ENCODE measurements at places on chromosomes 12 and 14.
A peak's percentile ranks its signal among the peaks of the same experiment; 100 is the strongest.

DNA sequence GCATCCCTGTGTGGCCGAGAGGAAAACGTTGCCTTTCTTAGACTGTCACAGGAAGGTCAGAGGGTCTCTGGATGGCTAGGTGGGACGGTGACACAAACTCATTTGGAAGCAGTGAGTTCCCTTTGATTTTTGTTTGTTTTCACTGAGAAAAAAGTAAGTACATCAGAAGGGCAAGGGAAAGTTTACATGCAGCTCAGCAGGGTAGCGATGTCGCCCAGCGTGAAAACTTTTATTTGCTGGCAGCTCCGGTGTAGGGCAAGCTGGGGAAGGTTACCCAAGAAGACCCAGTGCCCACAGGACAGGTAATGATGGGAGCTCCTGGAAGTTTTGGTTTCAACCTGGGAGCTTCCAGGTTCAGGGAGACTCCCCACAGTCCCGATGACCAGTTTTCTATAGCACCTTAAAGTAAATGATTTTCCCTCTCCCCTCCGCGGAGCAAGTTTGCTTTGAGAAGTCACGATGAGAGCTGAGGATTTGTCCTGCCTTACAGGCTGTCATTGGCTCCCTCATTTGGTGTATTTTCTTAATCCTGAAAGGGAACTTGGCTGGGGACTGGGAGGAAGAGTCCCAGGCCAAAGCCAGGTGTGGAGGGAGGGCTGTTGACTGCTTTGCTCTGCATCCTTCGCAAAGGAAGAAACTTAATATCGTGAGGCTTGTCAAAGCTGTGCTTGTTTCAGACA, 64.7 kb upstream of the ESRRB start:
- H3K36me3 ChIP-seq = no peaks in the 10 kb centered on the region
- DNase-seq = no peak
- H3K4me3 ChIP-seq = peak overlapping the region; percentile 73
- peaks cover 92% of the 10 kb centered on the region for H3K27me3 ChIP-seq
- H3K4me1 ChIP-seq = peaks cover 63% of the 10 kb centered on the region

DNA sequence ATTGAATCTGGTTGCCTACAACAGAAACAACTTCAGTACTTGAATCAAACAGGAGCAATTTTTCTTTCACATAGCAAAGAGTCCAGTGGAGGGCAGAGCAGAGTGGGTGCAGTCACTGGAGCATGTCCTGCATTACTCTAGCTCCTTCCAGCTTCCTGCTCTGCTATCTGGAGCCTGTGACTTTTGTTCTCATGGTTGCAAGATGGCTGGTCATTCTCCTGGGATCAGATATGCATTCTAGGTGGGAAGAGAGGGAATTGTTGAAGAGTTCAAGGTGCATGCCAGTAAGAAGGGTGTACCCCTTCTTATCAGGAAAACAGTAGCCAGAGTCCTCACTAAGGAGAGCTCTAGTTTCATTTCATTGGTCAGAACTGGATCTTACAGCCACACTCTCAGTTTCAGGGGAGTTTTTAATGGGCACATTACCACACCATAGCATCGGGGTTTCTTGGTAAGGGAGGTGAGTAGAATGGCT, 8.0 kb downstream of the IFT43 start:
- no peak overlapping the region for H3K4me3 ChIP-seq
- H3K36me3 ChIP-seq = peaks cover 77% of the 10 kb centered on the region
- DNase-seq = no peak
- H3K4me1 ChIP-seq = peaks cover 18% of the 10 kb centered on the region

DNA sequence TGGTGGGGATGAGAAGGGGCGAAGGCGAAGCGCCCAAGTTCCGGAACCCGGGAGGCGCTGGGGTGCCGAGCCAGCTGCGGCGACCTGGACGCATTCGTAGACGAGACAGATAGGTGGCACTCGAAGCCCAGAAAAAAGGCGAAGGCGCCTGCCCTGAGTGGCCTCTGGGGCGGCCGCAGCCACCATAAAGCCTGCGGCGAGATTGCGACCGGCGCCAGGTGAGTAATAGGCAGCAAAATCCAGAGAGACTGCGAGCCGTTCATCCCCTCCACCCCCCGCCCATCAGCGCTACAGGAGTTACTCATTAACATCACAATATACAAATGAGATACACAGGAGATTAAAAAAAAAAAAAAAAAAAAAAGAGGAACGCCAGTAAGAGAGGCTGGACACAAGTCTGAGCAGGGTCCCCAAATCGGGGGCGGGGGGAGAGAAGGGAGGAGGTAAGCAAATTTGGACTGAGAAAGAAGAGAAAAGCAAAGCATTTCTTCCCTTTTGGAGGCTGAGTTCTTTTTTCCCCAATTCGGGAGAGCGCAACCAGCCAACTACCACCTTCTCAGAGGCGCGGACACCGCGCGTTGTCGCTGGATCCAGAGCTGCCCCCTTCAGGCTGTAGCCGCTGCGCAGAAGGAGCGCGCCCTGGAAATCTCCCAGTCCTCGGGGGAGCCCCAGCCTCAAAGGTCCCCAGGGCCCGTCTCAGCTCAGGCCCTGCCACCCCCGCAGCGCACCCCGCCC, 15.7 kb downstream of the TBX3 start:
- peak; percentile 78 for DNase-seq
- peaks cover 74% of the 10 kb centered on the region for H3K27me3 ChIP-seq
- H3K27ac ChIP-seq = no peak overlapping the region
- peak overlapping the region; percentile 77 for H3K4me3 ChIP-seq
- H3K4me1 ChIP-seq = peaks cover 81% of the 10 kb centered on the region

DNA sequence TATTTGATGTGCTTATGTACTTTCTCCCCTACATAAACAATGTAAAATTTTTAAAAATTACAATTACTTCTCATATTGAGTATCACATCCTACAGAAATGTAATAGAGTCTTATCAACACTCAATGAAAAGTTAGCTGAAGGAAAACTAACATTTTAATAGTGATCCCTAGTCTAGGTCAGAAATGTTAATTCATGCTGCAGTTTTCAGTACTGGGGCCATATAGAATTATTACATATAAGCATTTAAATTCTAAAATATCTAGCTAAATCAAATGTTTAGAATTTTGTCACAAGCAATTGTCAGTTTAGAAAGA, 37.8 kb downstream of the SLC6A15 start:
- H3K4me1 ChIP-seq = no peaks in the 10 kb centered on the region
- H3K27ac ChIP-seq = no peak overlapping the region
- no peaks in the 10 kb centered on the region for H3K36me3 ChIP-seq
- no peak overlapping the region for H3K4me3 ChIP-seq
- DNase-seq = no peak
- peaks cover 4% of the 10 kb centered on the region for H3K27me3 ChIP-seq

GRCh38 chr12:242496-242895, 20.1 kb downstream of the SLC6A13 start:
- peaks cover 26% of the 10 kb centered on the region for H3K27me3 ChIP-seq
- DNase-seq = no peak

GRCh38 chr12:31339831-31340622, 14.1 kb upstream of the SINHCAF start:
- H3K36me3 ChIP-seq = no peaks in the 10 kb centered on the region
- DNase-seq = no peak
- peaks cover 26% of the 10 kb centered on the region for H3K4me1 ChIP-seq

GRCh38 chr14:92916201-92916600, 6.7 kb upstream of the CHGA start:
- no peaks in the 10 kb centered on the region for H3K36me3 ChIP-seq
- no peak for DNase-seq
- H3K4me1 ChIP-seq = no peaks in the 10 kb centered on the region
- H3K4me3 ChIP-seq = no peak overlapping the region
- no peak overlapping the region for H3K27ac ChIP-seq

- H3K4me3 ChIP-seq = no peak overlapping the region
- H3K27ac ChIP-seq = no peak overlapping the region
- peaks cover 5% of the 10 kb centered on the region for H3K4me1 ChIP-seq
- no peaks in the 10 kb centered on the region for H3K36me3 ChIP-seq
- H3K27me3 ChIP-seq = peaks cover 17% of the 10 kb centered on the region
These were observed 21.7 kb upstream of the HELB start for GRCh38 chr12:66280561-66280960.

GRCh38 chr14:91501951-91502930, 7.9 kb downstream of the PPP4R3A start:
- no peak overlapping the region for H3K4me3 ChIP-seq
- H3K4me1 ChIP-seq = peaks cover 6% of the 10 kb centered on the region
- H3K27me3 ChIP-seq = no peaks in the 10 kb centered on the region
- no peak overlapping the region for H3K27ac ChIP-seq
- no peak for DNase-seq

- H3K4me3 ChIP-seq = no peak overlapping the region
- H3K27me3 ChIP-seq = peaks cover 9% of the 10 kb centered on the region
- DNase-seq = peak; percentile 15
- no peak overlapping the region for H3K27ac ChIP-seq
These were observed 381.7 kb upstream of the CCDC196 start for GRCh38 chr14:66104486-66104885.

DNA sequence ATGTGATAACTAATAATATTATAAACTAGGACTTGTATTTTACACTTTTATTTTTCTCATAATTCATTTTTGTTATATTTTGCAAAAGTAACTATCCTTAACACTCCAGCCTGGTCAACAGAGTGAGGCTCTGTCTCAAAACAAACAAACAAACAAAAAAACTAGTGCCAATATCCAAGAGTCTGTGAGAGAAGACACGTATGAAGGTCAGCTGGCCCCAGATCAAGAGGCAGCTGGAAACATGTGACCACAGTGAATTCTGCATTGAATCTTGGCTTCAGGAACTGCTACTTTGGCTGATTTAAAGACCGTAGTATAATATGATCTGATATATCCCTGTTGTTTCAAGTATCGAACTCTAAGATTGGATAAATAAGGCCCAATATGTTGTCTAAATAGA, 47.0 kb downstream of the ESR2 start:
- no peak overlapping the region for H3K27ac ChIP-seq
- no peak for DNase-seq
- no peak overlapping the region for H3K4me3 ChIP-seq
- H3K36me3 ChIP-seq = no peaks in the 10 kb centered on the region
- no peaks in the 10 kb centered on the region for H3K4me1 ChIP-seq

GRCh38 chr12:7102582-7102981, 6.4 kb downstream of the C1RL start:
- H3K4me1 ChIP-seq = peaks cover 17% of the 10 kb centered on the region
- DNase-seq = no peak
- H3K27ac ChIP-seq = no peak overlapping the region
- no peak overlapping the region for H3K4me3 ChIP-seq
- no peaks in the 10 kb centered on the region for H3K27me3 ChIP-seq

DNA sequence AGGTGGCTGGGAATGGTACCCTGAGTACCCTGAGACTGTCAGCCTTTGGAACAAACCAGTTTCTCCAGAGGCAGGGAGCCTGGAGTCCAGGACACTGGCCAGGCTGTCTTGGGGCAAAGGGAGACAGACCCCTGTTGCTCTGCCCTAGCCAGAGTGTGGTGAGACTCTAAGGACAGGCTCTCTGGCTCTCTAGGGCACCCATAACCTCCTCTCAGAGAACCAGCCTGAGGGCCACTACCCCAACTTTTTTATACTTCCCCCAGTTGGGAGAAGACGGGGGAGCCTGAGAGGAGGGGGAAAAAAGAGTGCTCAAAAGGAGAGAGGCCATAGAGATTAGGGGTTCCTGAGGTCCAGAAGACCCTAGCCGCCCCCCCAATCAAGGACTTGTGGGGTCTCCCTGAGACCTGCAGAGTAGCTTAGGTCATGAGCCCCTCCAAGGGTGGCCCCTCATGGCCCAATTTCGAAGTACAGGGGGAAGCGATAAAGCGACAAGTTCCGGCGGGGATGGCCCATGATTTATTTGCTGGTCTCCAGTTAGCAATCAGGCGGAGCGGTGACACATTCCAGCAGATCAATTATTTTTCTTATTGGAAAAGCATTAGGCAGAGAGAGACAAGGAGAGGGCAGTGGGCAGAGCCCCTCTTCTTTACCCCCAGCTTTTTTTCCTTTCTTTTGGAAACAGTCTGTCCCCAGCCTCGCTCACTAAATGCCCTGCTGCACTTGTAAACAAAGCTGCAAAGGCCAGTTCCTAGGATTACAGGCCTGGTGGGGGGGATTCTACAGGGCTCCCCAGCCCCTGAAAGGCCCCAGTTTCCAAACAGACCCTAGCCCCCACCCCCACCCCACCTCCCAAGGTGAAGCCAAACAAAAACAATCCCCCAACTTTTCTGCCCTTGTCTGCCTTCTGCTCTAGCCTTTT, 1.5 kb downstream of the HOXC8 start:
- peaks cover 6% of the 10 kb centered on the region for H3K27me3 ChIP-seq
- H3K36me3 ChIP-seq = peaks cover 28% of the 10 kb centered on the region
- H3K4me3 ChIP-seq = peak overlapping the region; percentile 91
- H3K27ac ChIP-seq = peak overlapping the region; percentile 98
- peak; percentile 68 for DNase-seq
- H3K4me1 ChIP-seq = peaks cover 80% of the 10 kb centered on the region

GRCh38 chr12:40701756-40702155, 9.5 kb downstream of the CNTN1 start:
- H3K27me3 ChIP-seq = peaks cover 5% of the 10 kb centered on the region
- no peak for DNase-seq

- peak overlapping the region; percentile 38 for H3K27ac ChIP-seq
- H3K4me3 ChIP-seq = peak overlapping the region; percentile 90
- H3K4me1 ChIP-seq = peaks cover 79% of the 10 kb centered on the region
- no peak for DNase-seq
- H3K27me3 ChIP-seq = peaks cover 11% of the 10 kb centered on the region
- no peaks in the 10 kb centered on the region for H3K36me3 ChIP-seq
These were observed 802 bp downstream of the SUSD6 start for GRCh38 chr14:69612014-69612782.

- H3K27me3 ChIP-seq = no peaks in the 10 kb centered on the region
- H3K4me1 ChIP-seq = no peaks in the 10 kb centered on the region
- no peak for DNase-seq
- H3K27ac ChIP-seq = no peak overlapping the region
- H3K4me3 ChIP-seq = no peak overlapping the region
These were observed 100.1 kb upstream of the LRFN5 start for GRCh38 chr14:41506552-41506951.

DNA sequence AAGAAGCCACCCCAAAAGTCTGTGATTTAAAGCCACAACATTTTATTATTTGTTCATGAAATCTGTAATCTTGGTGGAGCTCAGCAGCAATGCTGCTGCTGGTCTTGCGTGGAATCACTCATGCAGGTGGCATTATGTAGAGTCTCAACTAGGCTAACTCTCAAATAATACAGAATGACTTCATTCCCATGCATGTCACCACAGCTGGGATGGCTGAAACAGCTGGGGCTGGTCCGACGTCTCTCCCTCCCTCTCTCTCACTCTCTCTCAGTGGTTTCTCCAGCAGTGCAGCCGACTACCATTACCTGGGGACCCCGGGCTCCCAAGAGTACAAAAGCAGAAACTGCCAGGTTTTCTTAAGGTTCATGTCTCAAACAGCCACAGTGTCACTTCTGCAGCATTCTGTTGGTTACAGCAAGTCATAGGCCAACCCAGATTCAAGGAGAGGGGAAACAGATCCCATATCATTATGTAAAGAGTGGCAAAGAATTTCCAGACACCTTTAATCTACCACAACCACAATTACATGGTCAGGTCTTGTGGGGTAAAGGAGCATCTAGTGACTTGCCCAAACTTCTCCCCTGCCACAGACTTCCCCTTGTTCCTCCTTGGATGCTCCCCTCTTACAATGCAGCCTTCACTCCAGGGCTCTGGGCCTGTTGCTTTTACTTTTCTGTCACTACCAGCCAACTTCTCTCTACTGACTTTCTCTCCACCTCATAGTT, 192.0 kb upstream of the HMGA2 start:
- H3K36me3 ChIP-seq = no peaks in the 10 kb centered on the region
- H3K4me3 ChIP-seq = no peak overlapping the region
- peaks cover 45% of the 10 kb centered on the region for H3K4me1 ChIP-seq
- H3K27ac ChIP-seq = peak overlapping the region; percentile 78
- H3K27me3 ChIP-seq = peaks cover 4% of the 10 kb centered on the region

Measured in nephron progenitor cell (in vitro differentiated cells).